NCI-H510A (cell line): ENCODE measurements at places on chromosomes 4 and X.

- no peak for DNase-seq
Observed at GRCh38 chr4:113869743-113870375, 108.3 kb upstream of the CAMK2D start.

DNA sequence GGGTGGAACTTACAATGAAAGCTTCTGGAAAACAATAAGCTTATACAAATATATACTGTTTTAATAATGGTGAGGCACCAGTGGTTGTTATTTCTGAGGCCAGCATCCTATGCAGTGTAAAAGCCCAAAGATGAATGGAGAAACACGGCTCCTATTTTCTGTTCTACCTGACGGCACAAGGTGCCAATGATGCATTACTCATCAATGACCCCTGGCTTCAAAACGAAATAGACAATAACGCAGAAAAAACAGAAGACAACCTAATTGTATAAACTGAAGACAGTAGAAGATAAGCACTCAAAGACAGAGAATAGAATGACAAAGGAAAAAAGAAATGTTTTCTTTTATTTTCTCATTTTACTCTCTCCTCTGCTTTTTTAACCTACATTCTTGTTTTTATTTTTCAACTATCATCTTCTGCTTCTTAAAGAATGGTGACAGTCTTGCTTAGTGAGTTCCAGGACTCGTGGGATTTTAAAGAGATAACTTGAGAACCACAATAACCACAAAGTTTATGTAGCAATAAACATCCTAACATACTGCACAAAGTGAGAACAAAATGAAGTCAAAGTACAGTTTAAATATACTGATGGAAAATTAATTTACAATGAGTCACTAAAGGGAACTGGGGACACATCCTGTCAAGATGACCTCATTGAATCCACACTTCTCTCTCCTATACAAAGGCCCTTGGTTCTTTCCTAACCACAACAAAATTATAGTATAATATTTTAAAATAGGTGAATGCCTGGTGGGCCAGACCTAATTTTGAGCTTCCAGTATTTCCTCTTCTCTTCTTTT is 169.8 kb downstream of the BTC start:
- no peak for DNase-seq

DNA sequence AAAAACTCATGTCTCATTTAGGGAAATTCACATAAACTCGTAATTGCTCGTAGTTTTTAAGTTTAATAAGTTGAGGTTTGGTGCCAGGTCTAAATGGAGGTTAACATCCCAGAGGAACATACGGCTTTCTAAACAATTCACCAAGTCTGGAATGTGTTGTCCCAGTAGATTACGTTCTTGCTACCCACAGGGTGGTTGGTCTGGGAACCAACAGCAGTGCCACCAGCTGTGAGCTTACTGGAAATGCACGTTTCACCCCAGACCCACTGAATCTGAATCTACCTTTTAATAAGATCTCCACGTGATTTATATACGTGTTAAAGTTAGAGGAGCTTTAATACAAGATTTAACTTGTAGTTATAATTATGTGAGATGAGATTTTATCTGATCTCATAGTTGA is 134.3 kb downstream of the BMPR1B start:
- DNase-seq, result no peak

DNA sequence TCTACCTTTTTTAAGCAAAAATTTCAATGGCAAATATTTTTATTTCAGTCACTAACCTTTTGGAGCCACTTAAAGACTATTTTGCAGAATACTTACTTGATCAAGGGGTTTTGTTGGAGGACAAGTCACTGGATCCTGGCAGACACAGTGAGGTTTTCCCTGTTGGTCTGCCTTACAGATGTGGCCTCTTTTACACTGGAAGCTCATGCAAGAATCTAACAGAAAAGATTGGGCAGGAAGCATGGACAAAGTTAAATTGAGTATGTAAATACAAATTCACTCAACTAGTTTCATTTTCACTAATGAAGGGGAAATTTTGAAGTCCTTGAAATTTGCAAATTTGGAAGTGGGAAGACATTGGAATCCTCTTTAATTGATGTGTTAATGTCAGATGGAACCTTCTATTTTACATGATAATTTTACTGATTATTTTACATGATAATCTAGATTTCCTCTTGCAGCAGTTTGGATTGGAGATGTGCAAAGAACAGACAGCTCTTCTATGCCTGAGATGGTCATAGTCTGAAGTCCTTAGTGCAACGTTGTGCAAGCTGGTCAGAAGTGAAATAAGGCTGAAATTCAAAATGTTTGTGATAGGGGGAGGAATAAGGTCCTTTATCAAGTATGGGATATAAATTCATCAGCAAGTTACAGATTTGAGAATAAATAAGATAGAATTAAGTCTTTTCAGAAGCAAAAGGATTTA is 38.4 kb downstream of the SPARCL1 start:
- DNase-seq, result no peak

GRCh38 chr4:92657695-92658094 is 353.9 kb downstream of the GRID2 start:
- no peak for DNase-seq

DNA sequence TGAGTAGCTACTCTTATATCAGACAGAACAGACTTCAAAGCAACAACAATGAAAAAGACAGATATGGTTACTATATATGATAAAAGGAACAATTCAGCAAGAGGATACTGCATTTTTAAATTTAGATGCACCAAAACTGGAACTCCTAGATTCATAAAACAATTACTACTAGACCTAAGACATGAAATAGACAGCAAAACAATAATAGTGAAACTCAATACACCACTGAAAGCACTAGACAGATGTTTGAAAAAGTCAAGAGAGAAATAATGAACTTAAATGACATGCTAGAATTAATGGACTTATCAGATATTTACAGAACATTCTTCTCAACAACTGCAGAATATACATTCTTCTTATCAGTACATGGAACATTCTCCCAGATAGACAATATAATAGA is 99.5 kb upstream of the ITM2A start:
- no peak for DNase-seq

DNA sequence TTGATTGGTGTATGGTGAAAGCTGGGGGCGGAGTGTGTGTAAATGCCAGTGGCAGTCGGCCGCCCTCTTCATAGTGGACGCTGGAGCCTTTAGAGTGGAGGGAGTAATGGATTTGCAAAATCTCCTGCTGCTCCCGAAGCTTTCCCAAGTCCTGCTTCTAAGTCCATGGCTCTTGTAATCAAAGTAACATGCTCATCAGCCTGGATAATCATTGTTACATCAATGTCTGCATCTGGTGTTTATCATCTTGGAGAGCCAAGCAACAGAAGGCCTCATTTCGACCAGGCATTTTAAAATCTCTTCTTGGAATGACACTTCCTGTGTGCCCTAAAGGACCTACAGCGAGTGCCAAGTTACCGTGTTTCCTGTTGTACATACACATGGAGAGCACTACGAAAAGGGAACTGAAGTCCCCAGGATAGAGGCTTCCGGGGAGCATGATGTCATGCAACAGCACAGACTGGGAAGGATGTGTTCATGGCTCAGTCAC is 32.2 kb downstream of the UNC5C start:
- DNase-seq, result no peak

GRCh38 chr4:95644417-95644816 is 95.6 kb upstream of the UNC5C start:
- DNase-seq, result no peak

- DNase-seq, result no peak
Observed at GRCh38 chr4:121375262-121375661, 5.6 kb downstream of the QRFPR start.

DNA sequence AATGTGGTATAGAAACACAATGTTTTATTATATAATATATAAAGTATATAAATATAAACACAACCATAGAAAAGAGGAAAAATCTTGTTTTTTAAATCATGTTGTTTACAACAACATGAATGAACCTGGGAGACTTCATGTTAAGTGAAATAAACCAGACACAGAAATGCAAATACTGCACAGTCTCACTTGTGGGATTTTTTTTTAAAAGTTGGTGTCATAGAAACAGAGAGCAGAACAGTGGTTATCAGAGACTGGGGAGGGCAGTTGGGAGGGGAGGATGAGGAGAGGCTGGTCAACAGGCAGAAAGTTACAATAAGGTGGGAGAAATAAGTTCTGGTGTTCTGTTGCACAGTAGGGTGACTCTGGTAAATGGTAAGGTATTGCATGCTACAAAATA is 57.1 kb downstream of the FREM3 start:
- no peak for DNase-seq

GRCh38 chr4:177785000-177785399 is 342.8 kb upstream of the AGA start:
- DNase-seq, result no peak

DNA sequence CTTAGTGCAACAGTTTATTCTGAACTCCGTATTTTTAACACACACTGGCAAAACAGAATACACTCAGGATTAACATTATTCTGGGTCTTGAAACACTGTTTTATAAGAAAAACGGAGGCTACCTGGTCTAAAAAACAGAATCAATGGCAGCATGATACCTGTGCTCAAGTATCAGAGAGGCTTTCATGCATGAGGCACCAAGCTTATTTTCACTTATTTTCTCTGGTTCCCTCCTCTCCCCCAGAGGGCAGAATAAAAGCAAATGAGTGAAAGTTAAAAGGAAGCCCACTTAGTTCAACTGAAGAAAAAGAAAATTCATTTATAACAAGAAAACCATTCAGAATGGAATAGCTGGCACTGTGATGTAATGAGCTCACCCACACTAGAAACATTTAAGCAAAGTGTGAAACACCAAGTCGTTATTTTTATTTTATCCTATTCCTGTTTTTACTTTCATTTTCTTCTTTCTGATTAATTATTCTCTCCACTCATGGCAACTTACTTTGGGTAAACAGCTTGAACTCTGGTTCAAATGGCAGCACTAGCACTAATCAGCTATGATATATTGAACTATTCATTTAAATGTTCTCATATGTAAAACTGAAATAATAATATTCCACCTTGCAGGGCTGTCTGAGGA is 211.8 kb downstream of the PPP3CA start:
- no peak for DNase-seq

DNA sequence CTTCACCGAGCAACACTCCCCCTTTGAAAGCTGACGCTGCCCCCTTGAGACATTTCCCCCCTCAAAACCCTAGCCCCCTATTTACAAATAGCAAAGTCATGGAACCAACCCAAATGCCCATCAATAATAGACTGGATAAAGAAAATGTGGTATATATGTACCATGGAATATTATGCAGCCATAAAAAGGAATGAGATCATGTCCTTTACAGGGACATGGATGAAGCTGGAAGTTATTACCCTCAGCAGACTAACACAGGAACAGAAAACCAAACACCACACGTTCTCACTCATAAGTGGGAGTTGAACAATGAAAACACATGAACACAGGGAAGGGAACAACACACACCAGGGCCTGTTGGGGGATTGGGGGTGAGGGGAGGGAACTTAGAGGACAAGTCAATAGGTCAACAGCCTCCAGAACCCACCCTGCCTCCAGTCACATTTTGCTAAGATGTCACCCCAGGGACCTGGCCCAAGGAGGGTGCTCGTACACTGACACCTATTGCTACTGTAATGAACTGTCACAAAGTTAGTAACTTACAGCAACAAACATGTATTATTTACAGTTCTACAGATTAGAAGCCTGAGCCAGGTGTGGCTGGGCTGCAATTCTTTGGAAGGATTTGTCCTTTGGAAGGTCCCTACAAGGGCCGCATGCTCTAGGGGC is 20.6 kb downstream of the SCD5 start:
- DNase-seq, result no peak

- no peak for DNase-seq
Observed at GRCh38 chr4:26713563-26714151, 129.8 kb downstream of the TBC1D19 start.

- DNase-seq, result no peak
Observed at GRCh38 chr4:168859888-168860694, 150.0 kb downstream of the CBR4 start.

DNA sequence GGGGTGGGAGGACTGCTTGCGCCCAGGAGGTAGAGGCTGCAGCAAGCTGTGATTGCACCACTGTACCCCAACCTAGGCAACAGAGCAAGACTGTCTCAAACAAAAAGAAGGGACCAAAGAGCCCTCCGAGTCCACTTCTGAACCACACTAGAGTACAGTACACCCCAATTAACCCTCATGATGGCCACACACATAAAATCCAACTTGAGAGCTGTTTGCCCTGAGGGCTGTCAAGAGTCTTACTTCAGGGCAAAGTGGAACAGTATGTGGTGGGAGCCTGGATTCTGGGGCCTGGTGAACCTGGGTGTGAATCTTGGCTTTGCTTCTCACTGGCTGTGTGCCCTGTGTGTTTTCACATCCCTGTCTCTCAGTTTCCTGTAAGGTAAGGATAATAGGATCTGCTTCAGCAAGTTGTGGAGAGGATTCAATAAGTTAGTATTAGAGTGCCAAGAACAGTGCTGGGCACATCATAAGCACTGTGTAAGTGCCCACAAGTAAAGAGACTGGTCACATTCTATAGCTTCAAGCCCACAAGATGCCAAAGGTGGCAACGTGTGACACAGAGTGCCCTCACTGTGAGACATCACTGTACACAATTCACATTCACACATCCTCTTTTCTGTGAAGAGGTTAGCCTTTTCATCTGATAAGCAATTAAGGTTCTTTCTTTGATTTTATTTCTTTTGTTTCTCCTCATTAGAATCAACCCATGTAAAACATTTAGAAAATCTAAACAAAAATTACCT is 52.1 kb downstream of the LEF1 start:
- DNase-seq, result no peak

DNA sequence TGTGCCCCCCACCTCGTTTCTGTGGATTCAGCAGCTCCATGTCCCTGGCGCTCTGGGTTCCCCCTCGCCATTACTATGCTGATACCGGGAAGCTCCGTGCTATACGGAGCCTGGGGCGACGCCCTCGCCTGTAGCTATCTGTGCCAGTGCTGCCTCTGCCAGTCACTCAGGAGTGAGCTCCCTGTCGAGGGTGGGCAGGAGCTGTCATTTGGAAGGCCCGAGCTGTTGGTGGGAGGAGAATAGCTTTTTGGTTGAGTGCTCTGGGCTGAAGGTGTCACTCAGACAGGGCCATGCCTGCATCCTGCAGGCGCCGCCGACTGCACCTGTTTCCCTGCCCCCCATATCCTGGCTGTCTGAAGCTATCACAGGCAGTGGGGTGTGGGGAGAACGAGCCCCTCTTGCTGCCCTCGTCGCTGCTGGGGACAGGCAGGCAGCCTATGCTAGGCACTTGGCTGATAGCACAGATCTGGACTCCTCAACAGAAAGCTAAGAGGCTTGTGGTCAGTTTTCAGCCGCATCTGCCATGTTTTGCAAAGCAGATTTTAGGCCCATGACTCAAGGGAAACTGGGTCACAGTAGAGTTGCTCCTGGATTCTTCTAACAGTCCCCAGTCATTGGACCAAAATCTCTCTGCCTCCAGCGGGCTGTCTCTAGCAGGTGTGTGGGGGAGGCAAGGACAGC is 31.8 kb downstream of the CPLX1 start:
- DNase-seq, result no peak

DNA sequence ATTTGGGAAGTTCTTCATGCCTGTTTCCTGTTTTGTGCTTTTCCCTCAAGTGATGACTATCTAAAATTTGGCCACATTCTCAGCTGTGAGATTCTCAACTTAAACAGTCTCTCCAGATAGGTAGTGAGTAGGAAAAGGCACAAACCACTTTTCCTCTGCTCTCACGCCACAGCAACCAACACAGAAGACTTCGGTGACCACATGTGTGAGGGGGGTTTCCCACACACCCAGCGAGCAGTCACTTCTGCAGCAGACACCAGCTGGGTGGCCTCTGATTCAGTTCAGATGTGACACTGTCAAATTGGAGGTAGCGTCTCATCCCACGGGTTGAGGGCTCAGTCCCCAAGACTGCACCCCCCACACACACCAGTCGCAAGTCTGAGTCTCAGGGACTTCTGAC is 25.1 kb upstream of the CLDN34 start:
- DNase-seq, result no peak
